Upper lobe of right lung (tissue), 1 donor: ENCODE measurements at places on chromosomes 1 and 21. TPM values are rescaled to one million over a fixed set of nuclear protein-coding genes. Genes with fewer than 3 reads are reported as not detected.

GRCh38 chr1:174883409-174883808 is 116.3 kb upstream of the CACYBP start:
- no peak for DNase-seq

TTLL10 gene
- total RNA-seq: not detected

SLC5A9 gene
- 4.7 TPM for total RNA-seq

- DNase-seq: no peak
Observed at GRCh38 chr1:213905344-213905743, 82.4 kb upstream of the PROX1 start.

- DNase-seq: no peak
Observed at GRCh38 chr1:54764922-54765561, 719 bp upstream of the PARS2 start.

- DNase-seq: no peak
Observed at GRCh38 chr21:38923429-38923828, 117.7 kb downstream of the ETS2 start.

GRCh38 chr1:114690148-114690547 is 5.2 kb downstream of the AMPD1 start:
- DNase-seq: no peak

DNA sequence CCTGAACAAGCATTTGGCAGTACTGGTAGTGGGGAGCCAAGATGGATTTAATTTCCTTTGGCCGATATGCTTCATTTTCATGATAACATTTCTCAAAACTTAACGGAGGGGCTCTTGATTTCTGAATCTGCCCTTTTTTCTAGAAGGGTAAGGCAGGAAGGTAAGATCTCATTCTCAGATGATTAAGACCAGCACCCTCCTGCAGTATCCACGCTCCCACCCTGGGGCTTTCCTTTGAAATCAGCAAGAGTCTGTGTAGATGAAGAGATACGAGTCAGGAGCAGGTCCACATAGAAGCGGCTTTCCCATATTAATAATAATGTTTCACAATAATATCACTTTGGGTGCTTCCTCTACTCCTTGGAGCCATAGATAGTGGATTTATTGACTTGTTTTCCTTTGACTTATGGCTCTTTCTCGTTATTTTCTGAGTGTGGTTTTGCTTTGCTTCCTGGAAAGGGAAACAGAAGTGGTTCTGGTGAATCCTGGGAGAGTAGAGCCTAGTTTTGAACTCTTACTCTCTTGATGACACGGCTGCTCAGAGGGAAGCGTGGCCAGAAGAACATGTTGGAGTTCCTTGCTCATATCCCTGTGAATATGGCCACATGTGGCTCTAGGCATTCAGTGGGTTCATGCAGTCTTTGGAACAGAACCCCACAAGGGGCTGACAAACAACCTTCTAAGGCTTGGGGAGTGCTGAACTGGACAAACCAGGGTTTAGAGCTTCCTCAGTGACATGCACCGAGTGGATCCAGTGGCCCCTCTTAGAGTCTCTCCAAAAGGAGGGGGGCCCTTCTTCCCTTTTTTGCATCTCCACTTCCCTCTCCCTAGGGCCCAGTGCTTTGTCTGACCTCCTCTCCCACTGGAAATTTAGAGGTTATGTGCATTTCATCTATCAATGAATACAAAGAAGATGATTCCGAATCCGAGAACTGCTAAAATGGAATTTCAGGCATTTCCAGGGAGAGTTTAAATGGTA is 195.7 kb downstream of the DYRK1A start:
- no peak for DNase-seq

DNA sequence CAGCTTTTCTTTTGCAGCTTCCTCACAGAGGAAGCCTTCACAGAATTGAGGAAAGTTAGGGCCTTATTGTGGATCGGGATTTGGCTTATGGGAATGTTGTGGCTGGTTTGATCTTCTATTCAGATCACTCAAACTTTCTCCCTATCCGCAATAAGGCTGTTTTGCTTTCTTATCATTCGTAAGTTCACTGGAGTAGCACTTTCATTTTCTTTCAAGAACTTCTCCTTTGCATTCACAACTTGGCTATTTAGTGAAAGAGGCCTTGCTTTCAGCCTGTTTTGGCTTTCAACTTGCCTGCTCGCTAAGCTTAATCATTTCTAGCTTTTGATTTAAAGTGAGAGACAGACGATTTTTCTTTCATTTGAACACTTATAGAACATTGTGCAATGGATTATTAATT is 181.9 kb upstream of the B3GALT2 start:
- no peak for DNase-seq

PPM1J gene
- total RNA-seq: 0.32 TPM

DNA sequence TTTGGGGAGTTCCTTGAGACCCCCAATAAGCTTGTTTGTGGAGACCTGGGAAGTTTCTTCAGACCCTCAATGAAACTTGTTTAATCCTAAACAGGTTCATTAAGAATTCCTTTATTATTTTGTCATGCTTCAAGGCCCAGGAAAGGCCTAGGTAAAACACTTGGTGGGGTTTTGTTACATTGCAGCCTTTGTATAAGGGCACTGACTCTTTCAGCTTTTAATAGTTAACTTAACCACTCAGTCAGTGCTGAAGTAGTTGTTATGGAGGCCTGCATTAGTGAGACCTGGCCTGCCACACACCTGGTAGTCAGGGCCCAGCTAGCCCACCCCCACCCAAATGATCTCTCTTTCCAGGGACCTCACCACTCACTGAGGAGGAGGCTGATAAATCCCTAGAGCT is 103.7 kb downstream of the FCRL5 start:
- no peak for DNase-seq

- DNase-seq: no peak
Observed at GRCh38 chr1:23910553-23911246, 2.5 kb downstream of the CNR2 start.

GRCh38 chr21:21955204-21955603 is 957.0 kb downstream of the NCAM2 start:
- DNase-seq: no peak

DNA sequence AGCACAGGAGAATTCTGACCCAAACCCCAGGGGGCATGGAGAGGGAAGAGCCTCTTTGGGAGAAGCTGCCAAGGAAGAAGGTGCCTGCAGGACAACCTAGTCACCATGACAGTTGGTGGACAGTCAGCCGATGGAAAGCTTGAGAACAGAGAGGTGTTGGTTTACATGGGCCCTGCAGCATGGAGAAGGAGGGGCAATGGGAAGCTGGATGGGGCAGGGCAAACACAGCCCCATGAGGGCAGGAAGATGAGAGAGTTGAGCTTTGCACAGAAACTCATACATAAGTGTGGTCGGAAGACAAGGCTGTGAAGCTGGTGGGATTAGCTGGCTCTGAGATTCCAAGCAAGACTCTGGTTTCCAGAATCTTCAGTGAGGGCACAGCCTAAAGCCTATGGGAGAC is 6.6 kb upstream of the SLC5A9 start:
- DNase-seq: no peak

AGPAT3 gene
- total RNA-seq: 86.0 TPM

GRCh38 chr1:115062542-115063004 is 26.7 kb downstream of the TSPAN2 start:
- peak; percentile 70 for DNase-seq

PCAT6 gene
- 0.81 TPM for total RNA-seq

FCRL3 gene
- total RNA-seq: 0.67 TPM

DNA sequence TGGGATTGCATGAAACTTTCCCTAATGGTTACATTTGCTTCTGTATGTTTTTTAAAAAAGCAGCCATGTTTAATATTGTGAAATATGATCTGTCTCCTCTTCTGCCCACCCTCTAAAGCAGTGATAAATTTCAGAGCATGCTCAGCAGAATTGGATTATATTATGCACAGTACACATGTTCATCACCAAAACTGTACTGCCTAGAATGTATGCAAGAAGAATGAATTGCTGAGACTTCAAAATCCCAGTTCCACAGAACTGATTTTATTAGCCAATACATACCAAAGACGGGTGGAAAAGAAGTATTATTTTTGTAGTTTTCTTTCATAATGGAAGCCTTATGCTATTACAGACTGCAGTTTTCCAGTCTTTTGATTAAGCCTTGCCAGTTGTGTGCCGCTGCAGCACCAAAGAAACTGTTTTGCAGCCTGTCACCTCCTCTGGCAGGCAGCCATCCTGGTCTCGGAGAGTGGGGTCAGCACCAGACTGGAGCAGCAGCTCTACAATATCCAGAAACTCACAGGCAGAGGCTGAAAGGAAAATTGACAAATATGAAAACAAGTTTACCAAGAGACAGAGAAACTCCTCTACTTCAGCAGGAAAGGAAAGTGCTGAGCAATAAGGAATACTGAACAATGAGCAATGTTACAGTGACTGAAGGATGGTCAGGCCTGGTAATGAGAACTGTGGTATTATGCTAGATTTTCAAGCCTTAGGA is 58.1 kb downstream of the LHX4 start:
- DNase-seq: no peak
